ENCODE measurements at places on chromosomes 1 and 21.

GRCh38 chr1:174534789-174535188 is 87.0 kb downstream of the GPR52 start:
- DNase-seq = no peak

- no peak for DNase-seq
These were observed 54.0 kb upstream of the CNN3 start for GRCh38 chr1:94980582-94981574.

- no peak for DNase-seq
These were observed 72.8 kb upstream of the NR5A2 start for GRCh38 chr1:199954699-199955098.

DNA sequence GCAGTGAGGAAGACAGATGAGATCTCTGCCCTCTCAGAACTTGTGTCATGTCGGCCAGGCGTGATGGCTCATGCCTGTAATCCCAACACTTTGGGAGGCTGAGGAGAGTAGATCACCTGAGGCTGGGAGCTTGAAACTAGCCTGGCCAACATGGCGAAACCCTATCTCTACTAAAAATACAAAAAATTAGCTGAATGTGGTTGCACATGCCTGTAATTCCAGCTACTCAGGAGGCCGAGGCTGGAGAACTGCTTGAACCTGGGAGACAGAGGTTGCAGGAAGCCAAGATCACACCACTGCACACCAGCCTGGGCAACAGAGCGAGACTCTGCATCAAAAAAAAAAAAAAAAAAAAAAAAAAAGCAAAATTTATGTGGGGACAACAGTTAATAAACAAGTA is 40.9 kb upstream of the RALGPS2 start:
- no peak for DNase-seq

DNA sequence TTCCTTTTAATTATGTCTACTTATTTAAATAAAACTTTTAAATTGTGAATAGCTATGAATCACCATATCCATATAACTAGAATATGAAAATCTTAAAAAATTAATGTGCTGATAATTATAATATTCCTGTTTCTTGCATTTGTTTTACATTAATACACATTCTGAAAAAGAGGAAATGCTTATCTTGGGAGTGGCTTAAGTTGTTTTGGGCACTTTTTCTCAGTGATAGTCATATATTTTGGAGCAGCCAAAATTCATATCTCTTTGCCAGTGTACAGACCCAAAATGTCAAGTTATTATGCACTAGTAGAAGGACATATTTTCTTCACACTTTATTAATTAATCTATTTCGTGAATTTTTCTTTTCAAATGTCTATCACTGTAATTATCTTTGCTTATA is 838.5 kb downstream of the USP25 start:
- no peak for DNase-seq

DNA sequence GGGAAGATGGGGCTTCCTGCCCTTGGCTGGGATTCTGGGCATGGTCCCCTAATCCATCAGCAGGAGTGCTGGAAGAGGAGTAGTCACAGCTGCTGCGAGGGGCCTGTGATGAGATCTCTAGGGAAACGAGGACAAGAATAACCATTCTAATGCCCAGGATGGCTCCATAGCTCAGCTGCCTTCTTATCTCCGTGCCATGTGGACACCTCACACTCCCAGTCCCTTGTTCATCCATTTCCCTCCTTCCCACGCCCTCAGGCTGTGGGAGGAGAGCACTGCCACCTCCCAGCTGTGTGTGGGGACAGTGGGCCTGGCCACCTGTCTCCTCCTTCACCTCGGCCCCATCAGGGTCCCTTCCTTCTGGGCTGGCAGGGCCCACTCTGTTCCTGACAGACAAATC is 16.1 kb upstream of the ETV3 start:
- no peak for DNase-seq

- no peak for DNase-seq
These were observed 413 bp downstream of the EFCAB7 start for GRCh38 chr1:63523738-63524137.

- no peak for DNase-seq
These were observed 46.2 kb downstream of the AHDC1 start for GRCh38 chr1:27557596-27558340.

All from activated CD4-positive, alpha-beta T cell treated with anti-CD3 and anti-CD28 coated beads, Interleukin-2, amount 50 U/mL, for 4 hours (primary cell).